ENCODE measurements at places on chromosomes 2 and 18.

DNA sequence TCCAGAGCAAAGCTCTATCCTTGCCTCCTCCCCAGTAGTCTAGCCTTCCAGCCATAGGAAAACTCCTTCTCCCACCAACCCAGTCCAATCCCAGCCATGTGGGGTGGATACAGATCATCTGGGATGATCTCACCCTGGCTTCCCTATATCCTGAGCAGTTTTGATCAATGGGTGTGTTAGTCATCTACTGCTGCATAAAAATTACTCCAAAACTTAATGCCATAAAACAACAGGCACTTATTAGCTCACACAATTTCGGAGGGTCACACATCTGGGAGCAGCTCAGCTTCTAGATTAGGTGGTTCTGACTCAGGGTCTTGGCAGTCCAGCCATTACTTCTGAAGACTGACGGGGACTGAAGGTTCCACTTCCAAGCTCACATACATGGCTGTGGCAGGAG lies 190.4 kb downstream of the SPP2 start:
- DNase-seq = peak; percentile 71

DNA sequence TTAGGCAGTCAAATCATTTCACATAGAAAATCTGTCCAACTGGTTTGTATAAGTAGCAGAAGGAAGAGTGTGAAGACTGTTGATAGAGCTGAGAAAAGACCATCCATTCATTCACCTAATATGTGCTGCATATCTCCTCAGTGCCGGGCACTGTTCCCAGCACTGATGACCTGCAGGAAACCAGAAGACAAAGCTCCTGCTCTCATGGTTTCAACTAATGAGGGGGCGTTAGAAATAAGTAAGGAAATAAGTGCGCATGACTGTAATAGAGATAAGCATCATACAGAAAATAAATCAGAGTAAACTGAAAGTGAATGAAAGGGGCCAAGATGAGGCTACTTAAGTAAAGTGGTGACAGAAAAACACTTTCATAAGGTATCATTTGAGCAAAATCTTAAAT lies 427.5 kb upstream of the CDH20 start:
- DNase-seq = no peak

DNA sequence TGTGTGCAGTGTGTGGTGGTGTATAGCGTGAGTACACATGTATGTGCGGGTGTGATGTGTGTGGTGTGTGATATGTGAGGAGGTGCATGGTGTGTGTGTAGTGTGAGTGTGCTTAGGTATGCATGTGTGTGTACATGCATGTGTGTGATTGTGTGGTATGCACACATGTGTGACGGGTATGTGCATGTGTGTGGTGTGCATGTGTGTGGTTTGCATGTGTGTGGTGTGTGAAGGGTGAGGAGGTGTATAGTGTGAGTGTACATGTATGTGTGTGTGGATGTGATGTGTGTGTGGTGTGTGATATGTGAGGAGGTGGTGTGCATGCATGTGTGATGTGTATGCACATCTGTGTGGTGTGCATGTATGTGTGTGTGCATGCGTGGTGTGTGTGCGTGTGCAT lies 105.6 kb downstream of the CMPK2 start:
- no peak for DNase-seq

- DNase-seq = no peak
Measured at GRCh38 chr2:25699216-25699615, 25.8 kb upstream of the DTNB start.

Data from GM04504 (cell line).